Stimulated activated CD4-positive, alpha-beta T cell treated with anti-CD3 and anti-CD28 coated beads, Interleukin-12 subunit alpha, Interleukin-12 subunit beta, amount 100 ng/mL, for 48 hours (primary cell): ENCODE measurements at places on chromosomes 3 and 15.

- DNase-seq: no peak
These were observed 24.3 kb downstream of the NDUFAF1 start for GRCh38 chr15:41377978-41378377.

DNA sequence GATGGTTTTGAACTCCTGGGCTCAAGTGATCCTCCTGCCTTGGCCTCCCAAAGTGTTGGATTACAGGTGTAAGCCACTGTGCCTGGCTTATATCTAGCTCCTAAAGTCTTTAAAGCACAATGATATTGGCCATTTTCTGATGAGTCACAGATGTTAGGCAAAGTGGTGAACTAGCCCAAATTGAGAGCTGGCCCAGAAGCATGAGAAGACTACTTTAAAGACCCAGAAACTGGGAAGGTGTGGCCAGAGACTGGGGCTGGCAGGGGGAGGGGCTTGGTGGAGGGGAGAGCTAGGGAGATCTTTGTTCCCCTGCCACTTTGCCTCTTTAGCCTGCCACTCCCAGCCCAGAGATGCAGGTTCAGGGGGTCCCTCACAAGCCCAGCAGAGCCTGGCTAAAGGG lies 21.6 kb downstream of the CHRNA3 start:
- no peak for DNase-seq

DNA sequence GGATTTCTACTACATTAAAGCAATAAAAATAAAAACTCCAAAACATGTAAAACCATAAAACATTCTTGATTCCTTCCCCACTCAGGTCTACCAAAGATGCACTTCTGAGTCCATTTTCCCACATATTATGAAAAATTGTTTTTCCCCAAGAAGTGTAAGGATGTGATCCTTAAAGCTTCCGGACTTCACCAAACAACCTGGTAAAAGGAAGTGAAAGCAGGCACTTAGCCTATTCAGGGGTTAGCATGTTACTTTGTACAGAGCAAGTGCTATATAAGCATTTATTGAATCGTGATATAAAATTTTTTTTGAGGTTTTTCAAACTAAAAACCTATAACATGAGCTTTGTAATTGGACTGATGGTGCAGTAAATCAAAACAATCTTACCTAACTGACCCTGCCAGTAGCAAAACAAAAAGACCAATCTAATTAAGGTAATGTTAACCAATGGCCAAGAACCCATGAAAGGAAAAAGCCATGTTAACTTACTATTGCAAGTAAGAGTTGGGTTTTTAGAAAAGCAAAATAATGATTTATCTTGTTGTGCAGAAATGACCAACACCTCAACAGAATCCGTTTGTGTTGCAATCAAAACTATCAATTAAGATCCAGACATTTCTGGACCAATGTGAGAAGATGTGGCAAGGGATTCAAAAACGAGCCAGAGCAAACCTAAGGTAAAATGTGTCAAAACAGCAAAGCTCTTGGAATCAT lies 1.8 kb downstream of the SETD2 start:
- no peak for DNase-seq

- DNase-seq: no peak
These were observed 215.2 kb upstream of the SGO1 start for GRCh38 chr3:20401253-20401652.

GRCh38 chr3:15300323-15301078 lies 31.9 kb downstream of the SH3BP5 start:
- DNase-seq: no peak

GRCh38 chr15:70407955-70408354 lies 310.2 kb upstream of the TLE3 start:
- DNase-seq: no peak

- DNase-seq: no peak
These were observed 313.9 kb upstream of the NR2E3 start for GRCh38 chr15:71496336-71496955.

DNA sequence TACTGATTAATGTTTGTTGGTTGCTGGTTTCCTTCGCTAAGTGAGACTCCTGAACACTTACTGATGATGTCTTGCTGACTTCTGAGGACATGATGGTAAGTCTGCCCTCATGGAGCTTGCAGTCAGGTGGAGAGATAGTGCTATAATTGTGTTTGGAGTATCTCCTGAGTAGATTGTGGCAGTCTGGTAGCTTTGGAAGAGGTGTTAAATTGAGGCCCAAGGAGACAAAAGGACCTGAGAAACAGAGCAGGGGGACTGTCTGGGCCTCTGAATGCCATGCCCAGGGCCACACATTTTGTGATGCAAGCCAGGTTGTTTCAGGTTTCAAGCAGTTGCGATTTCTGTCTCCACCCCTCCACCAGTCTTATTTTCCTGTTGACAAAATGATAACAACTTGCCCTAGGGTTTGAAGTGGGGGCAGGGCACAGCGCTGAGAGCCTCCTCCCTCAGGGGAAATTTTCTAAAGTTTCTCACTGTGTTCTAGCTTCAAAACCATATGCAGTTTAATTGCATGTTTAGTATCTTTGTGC lies 16.7 kb downstream of the SMAD3 start:
- DNase-seq: no peak

DNA sequence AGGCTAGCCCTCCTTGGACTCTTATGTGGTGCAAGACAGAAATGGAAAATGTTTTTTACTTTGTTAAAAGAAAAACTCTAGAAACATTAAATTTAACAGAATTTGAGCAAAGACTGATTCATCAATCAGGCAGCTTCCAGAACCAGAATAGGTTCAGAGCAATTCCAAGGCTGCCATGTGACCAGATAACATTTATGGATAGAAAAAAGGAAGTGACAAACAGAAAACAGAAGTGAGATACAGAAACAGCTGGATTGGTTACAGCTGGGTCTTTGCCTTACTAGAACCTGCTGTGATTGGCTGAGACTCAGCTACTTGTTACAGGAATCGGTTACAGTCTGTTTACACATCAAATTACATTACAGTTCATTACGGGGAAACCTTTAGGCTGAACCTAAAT lies 22.5 kb upstream of the OTOL1 start:
- no peak for DNase-seq

GRCh38 chr3:39388741-39389248 lies 5.6 kb downstream of the SLC25A38 start:
- no peak for DNase-seq

DNA sequence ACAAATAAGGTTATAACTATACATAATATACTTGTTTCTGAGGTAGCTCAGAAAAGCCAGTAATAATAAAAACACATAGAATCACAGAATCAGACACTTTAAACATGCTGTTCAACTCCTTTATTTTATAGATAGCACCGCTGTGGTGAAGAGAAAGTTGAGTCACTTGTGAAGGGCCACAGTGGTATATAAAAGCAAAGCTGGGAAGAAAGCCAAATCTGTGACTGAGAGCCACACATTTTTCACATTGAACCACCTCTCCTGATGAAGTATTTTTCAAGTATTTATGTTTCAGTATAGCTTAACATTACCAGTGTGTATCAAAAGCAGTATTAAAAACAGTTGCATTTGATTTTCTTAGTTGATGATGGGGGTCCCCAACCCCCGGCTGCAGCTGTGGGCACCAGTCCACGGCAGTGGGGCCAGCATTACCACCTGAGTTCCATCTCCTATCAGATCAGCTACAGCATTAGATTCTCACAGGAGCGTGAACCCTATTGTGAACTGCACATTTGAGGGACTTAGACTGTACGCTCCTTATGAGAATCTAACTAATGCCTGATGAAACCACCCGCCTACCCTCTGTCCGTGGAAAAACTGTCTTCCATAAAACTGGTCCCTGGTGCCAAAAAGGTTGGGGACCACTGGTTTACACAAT lies 46.2 kb downstream of the TBL1XR1 start:
- DNase-seq: no peak

DNA sequence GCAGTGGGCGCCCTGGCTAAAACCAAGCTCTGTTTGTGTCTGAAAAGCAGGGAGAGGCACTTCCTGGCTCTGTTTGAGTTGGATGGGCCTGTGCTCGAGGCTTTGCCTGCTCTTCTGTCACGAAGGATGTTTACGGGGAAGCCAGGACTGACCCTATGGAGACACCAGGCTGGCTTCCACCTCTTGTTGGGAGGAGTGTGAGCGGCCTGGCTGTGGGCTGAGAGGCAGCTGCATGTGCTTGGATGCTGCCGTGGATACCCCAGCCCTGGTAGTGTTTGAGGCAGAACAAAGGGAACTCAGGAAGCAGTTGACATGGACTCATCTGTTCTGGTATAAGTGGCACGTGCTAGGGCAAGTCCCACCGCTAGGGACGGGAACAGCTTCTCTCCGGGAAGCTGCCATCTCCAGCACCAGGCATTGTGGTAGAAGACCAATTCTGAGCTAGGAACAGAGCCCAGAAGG lies 17.6 kb upstream of the SLC41A3 start:
- no peak for DNase-seq

- DNase-seq: no peak
These were observed 11.1 kb downstream of the TNK2 start for GRCh38 chr3:195897081-195897852.

- DNase-seq: no peak
These were observed 1.5 kb upstream of the PPM1M start for GRCh38 chr3:52243791-52244628.

- DNase-seq: no peak
These were observed 7.1 kb upstream of the HCN4 start for GRCh38 chr15:73375755-73376305.

DNA sequence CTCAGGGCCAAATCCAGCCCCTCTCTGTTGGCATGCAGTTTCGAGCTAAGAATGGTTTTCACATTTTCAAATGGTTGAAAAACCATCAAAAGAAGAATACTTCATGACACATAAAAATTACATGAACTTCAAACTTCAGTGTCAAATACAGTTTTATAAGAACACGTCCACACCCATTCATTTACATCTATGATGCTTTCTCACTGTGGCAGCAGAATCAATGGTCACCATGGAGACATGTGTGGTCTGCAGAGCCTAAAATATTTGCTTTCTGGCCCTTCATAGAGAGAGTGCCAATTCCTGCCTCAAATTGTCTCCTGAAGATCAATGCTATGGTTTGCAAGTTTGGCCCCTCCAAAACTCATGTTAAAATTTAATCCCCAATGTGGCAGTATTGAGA lies 405.8 kb downstream of the OCA2 start:
- no peak for DNase-seq

GRCh38 chr15:34729886-34730285 lies 24.9 kb downstream of the GJD2 start:
- DNase-seq: no peak
